CD4-positive, alpha-beta T cell treated with Interleukin-4 for 1 hour (primary cell): ENCODE measurements at places on chromosomes 5 and 9.

- no peak for DNase-seq
Measured at GRCh38 chr5:6446626-6447309, 1.9 kb upstream of the UBE2QL1 start.

DNA sequence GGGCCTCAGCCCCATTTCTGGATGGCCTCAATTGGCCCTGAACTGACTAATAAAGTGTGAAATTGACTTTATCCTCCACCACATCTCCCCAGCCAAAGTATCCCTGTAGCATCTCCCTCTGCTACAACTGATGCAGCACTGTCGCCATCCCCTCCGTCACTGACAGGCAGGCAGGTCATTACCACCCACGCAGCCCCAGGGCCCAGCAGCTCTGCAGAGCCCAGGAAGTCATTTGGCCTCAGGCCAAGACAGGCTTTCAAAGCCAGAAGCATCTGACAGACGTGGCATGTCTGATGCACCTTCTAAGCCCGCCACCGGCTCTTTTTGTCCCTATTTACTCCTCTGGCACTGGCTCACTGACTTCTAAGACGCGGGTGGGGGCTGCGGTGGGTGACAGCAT lies 65.3 kb downstream of the ARHGEF37 start:
- peak; percentile 27 for DNase-seq

DNA sequence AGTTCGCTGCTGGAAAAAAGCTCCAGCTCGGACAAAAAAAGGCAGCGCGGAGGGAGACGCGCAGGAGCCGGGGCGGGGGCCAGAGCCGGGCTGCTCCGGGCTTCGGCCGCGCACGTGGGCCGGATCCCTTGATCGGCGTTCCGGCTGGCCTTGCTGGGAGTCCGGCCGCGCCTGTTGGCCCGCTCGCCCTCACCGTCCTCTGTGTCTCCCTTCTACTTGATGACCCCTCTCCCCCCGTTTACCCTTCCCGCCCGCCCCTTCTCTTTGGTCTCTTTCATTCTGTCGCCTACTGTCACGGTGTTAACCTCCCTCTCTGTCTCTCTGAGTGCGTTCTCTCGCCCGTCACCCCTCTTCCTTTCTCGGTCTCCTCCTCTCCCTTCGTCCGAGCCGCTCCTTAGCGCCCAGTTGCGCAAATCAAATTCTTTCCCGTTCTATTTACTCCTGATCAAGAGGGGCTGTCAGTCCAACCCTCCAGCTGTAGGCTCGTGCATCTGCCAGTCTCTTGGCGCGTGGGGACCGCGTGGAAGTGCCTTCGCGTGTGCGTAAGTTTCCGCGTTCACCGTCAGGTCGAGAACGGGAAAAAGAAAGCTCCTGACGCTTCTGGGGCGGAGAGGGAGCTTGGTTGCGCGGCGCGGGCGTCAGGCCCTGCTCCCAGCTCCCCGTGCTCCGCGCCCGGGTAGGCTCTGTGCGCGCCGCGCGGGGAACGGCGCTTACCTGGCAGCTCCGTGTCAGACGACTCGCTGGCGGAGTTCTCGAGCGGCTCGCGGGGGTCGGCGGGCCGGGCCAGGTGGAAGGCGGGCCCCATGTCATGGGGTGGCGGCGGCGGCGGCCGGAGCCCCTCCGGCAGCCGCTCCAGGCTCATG lies 798 bp downstream of the PITX1 start:
- DNase-seq: no peak

DNA sequence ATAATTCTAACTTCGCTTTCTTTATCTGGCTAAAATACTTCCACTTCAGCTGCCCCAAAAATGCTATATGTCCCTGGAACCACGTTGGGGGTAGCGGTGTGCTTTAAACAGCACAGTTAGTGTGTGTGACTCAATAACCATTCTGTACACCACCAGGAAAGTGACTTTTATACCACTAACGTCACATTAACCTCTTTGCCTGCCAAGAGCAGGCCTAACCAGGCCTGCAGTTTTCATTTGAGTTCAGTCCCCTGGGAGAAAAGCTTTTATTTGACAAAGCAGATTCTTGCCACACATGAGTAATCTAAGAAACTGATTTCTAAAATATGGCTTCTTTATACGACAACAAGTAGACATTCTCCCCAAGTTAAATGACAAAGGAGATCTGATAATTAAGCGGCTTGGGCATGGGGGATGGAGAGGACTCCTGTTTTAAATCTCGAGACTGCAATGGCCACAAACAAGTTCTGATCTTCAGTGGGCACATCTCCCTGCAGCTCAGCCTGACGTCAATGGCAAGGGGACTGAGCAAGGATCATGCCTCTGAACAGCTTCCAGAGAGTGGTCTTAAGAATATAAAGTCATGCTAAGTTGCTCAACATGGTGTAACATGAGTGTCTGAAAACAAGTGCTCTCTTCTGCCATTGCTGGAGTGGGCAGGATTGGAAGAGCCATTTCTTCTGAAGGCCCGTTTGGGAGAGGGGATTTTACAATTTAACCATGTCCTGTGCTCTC lies 91.8 kb downstream of the GLIS3 start:
- no peak for DNase-seq

DNA sequence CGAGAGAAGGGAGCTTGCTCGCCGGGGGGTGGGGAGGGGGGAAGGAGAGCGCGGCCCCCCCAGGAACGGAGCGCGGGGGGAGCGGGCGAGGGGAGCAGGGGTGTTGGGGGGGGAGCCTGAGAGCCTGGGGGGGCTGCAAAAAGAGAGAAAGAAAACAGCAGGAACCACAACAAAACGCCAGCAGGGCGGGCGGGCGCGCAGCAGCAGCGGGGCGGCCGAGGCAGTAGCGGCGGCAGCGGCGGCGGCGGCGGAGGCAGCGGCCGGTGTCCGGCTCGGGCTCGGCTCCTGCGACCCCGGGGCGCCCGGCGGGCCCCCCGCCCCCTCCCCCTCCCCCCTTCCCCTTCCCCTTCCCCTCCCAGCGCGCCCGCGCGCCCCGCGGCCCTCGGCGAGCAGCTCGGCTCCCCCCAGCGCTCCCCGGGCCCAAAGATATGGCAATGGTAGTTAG lies 1.6 kb downstream of the NR2F1 start:
- no peak for DNase-seq

- DNase-seq: no peak
Measured at GRCh38 chr9:103522409-103522808, 527.3 kb downstream of the CYLC2 start.

DNA sequence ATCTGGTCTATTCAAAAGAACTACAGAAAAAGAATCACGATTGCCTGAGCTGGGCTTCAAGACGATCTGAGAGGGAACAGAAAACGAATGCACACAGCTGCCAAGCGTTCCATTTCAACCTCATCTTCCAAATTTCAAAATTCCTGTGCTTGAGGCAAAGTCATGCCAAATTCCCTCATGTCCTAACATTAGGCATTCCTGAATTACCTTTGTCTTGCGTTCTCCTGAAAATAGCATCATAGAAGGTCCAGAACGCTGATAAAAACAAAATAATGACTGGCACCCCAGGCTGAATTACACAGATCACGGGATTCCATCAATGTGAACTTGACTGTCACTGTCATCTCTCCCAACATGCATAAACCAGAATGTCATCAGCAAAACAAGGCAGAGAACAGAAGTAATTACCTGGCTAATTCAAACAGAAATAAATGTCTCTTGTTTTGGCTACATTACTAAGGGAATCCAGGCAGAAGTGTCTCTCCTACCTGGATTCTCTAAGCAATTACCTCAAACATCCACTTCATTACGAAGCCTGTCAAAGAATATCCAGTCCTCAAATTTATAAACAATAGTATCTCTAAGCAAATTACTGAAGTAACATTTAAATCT lies 12.0 kb upstream of the CDH6 start:
- DNase-seq: no peak

- DNase-seq: no peak
Measured at GRCh38 chr5:128764601-128765310, 200.5 kb upstream of the SLC27A6 start.

DNA sequence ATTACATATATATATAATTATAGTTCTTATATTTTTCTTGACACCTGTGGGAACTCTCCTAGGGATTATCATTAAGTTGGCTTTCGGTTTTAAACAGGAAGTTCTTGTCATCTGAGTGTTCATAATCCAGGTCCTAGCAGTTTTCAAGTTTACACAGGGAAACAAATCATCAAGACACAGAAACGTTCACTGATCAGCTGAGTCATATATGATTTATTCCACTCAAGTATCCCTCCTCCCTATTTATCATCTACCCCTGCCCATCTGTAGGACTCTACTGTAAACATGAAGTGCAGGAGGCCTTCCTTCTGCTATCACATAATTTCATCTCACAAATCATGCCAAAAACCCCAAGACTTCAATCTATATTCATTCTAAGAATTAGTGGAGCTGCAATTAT lies 6.3 kb downstream of the SLC25A51 start:
- no peak for DNase-seq

DNA sequence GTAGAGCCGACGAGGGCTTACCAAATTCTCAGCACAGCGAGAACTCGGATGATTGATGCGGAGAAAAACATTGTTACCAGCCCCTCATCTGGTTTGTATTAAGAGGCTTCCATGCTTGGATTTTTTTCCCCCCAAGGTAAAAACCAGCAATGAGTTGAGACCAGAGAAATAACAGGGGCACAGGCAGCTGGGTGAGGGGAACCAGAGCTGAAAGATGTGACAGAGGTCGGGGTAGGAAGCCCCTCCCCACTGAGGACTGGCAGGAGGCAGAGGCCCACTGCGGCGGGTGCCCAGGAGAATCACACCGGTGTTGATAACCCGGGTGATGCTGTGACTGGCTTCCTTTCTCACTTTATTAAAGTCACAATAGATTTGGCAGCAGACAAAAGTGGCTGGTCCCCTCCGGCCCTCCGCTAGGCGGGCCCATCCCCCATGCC lies 116.5 kb upstream of the PHYKPL start:
- DNase-seq: no peak

- DNase-seq: no peak
Measured at GRCh38 chr5:167485061-167485774, 806.2 kb upstream of the WWC1 start.

GRCh38 chr9:72473474-72474261 lies 47.7 kb upstream of the TMC1 start:
- no peak for DNase-seq

DNA sequence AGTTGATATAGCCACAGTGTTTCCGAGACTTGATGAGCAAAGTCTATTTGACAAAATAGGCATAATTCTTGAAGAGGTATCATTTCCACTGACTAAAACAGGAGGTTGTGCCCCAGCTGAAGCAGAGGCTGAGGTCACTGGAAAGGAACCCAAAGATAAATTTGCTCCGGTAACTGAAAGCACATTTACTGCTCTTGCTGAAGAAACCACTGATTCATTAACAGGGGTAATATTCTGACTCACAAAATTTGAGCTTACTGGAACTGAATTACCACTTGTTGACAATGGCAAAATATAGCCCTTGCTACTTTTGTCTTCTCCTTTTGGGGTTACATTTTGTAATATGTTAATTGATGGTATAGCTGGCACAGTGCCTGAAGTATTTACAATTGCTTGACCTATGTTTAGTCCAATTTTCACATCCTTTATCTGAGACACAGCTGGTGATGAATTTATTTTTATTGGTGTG lies 30.2 kb downstream of the MLANA start:
- DNase-seq: no peak

DNA sequence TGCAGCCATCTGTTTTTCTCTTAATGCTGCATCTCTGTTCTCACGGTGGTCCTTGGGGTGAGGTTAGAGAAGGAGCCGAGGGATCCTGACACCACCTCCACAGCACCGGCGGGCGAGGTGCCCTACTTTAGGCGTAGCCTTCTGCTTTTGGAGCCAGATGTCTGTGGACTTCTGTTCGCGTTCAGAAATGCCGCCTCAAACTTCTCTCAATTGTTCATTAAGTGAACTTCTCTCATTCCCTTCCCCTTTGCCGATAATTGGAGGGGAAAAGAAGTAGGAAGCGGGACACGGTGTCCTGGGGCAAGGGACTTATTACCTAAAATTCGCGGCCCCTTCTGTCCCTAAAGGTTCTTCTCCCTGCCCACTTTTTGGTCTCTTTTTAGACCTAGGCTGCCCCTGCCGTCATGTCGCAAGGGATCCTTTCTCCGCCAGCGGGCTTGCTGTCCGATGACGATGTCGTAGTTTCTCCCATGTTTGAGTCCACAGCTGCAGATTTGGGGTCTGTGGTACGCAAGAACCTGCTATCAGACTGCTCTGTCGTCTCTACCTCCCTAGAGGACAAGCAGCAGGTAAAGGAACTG lies 455 bp downstream of the KIF20A start:
- DNase-seq: no peak
